ENCODE measurements at places on chromosomes 5 and 9.

DNA sequence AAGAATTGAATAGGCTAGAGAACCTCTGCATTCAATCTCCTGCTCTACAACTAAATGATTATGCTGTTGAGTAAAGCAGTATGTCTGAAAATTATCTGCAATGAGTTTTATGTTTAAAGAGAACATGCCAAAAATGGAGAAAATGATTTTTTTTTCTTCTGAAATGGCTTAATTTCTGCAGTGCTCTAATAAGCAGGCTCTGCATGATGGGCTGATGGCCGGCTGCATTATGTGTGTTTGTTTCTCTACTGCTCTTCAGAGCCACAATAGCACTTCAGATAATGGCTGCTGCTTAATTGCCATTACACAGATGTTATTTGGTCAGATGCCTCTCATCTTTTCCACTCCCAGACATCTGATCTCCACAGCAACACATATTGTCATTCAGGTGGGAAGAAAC, 286.4 kb upstream of the DMAC1 start:
- DNase-seq = no peak

DNA sequence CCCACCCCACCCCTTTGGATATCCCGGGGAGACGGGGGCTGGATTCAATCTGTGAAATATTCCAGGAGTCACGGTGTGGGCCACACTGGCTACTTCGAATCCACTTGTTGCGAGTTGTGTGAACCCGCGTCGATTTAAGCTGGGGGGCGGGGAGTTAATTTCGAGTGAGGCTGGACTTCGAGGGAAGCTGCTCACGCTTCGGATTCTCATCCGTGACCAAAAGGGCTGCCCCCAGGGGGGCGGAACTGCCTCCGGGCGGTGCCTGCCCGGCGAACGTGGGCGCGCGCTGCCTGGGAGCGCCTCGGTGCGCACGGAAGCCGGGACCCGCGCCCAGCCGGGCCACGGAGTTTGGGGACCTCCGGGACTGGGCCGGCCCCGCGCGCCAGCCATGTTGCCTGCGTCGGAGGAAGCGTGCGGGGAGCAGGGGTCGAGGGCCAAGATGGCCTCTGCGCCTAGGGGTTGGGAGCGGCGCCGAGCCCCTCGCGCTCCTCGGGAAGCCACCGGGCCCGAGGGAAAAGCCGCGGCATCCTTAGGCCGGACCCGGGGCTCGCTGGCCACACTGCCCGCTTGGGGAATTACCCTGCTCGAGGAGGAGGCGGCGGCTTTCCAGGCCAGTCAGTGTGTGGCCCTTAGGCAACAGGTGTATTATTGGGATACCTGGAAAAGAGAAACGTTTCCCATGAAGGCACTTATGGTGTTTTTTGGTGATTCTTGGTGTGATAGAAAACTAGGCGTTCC, 975 bp downstream of the OCLN start:
- no peak for DNase-seq

- DNase-seq = peak; percentile 88
These were observed 432.1 kb upstream of the RGMB start for GRCh38 chr5:98341038-98342032.

GRCh38 chr5:5826911-5827310, 404.4 kb downstream of the ICE1 start:
- no peak for DNase-seq

DNA sequence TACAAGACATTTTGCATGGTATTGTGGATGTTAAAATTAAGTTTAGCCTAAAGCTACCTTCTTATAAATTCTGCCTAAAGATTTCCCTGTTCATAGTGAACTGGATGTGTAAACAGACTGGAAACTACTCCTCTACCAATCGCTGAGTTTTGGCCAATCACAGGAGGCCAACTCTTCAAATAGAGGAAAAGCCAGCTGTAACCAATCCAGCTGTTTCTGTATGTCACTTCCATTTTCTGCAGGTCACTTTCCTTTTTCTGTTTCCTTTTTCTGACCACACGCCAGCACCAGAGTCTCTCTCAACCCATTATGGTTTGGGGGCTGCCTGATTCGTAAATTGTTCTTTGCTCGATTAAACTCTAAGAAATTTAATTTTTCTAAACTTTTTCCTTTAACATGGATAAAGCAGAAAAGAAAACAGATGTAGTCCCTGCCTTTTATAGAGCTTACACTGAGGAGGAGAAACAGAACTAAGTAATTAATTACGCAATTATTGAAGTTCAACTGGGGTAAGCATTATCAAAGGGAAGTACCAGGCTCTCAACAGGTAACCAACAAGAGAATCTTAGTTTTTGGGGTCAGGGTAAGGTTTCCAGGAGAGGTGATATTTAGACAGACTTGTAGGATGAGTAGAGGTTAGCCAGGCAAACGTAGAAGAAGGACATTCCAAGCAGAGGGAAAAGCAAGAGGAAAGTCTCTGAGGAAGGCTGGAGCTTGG, 27.7 kb downstream of the RANBP3L start:
- DNase-seq = no peak

Data from AG09319 (cell line).